Hematopoietic multipotent progenitor cell treated with erythropoietin and hydrocortisone succinate and interleukin-3 and kit ligand, for 6 days (in vitro differentiated cells): ENCODE measurements at places on chromosomes 5 and 9.

- DNase-seq = no peak
Measured at GRCh38 chr5:175257128-175257846, 186.7 kb downstream of the DRD1 start.

- no peak for DNase-seq
Measured at GRCh38 chr5:36526537-36526936, 79.9 kb upstream of the SLC1A3 start.

DNA sequence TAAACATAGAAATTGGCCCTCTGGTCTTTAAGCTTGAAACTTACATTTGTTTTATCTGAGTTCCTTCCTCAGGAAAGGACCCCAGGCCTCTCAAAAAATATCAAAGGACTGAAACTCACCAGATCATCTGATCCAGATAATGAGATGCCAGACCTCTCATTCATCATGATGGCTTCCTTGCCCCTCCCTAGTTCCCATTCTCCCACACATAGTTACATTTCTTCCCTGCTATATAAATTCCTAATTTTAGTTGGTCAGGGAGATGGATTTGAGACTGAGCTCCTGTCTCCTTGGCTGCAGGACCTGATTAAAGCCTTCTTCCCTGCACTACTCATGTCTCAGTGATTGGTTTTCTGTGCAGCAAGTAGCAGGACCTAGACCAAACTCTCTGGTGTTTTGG is 119.4 kb upstream of the SPIN1 start:
- DNase-seq = no peak

DNA sequence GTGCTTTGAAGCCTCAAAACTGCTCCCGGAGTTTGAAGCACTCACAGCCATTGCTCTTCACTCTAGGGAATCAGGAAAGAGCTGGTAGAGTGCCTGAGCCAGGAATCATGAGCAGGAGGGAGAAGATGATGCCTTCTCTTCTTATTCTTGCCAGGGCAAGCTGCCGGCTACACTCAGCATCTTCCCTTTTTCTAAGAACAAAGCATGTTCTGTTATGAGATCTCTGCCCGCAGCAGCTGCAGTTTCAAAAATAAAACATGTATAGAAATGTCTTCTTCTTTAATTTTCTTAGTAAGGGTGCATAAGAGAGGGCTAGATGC is 57.9 kb upstream of the RICTOR start:
- no peak for DNase-seq

- DNase-seq = no peak
Measured at GRCh38 chr5:165714598-165714997, 2209.2 kb downstream of the MAT2B start.

DNA sequence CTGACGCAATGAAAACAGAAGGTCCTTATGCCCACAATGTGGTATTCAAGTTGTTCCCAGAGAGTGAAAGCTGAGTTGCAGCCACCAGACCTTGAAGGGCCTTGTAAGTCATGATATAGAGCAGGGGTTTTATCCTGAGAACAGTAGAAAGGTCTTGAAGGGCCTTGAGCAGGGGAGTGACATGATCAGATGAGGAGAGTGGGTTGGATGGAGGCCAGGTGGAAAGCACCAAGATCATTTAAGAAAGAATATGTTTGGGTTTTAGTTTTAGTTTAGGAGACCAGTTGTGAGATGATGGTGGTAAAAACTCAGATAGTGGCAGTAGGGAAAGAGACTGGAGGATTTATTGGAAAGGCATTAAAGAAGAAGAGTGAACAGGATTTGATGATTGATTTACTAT is 5.9 kb downstream of the ITGA2 start:
- DNase-seq = no peak

DNA sequence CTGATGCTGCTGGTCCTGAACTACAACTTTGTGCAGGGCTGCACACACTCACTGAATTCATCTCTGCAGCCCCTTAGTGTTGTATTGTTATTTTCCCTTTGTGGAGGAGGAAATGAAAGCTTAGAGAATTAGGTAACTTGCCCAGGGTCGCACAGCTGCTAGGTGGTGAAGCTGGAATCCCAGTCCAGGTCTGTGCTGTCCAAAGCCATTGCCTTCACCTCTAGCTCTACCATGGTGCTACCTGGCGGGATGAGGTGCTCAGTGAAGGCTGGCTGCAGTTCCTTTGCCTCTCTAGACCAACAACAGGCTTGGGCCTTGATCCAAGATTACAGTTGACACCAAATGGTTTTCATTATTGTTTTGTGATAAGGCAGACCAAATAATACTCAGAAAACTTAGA is 177.8 kb upstream of the PITX1 start:
- no peak for DNase-seq

DNA sequence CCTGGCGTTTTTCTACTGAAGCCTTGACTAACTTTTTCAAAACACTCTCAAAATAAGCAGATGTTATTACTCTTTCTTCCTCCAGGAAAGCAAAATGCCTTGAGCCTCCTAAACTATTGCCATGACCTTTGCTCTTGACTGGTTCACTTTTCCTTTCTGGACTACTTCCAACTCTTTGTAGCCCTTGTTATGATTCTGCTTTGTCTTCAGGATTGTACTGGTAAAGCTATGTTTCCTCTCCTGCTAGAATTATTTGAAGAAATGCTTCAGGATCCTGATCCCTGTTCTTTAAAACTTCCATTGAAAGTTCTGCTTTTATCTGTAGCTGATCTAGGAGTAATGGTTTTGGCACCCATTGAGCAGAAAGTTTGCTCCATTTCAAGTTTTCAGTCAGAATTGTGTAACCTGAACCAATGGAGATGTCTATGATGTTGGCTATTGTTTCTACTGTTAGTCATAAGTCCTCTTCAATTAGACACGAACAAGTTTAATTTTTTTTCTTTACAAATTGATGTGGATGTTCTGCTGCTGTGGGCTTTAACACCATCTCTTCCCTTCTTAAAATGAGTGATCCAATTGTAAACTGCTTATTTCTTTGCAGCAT is 1356.4 kb downstream of the EFNA5 start:
- DNase-seq = no peak

DNA sequence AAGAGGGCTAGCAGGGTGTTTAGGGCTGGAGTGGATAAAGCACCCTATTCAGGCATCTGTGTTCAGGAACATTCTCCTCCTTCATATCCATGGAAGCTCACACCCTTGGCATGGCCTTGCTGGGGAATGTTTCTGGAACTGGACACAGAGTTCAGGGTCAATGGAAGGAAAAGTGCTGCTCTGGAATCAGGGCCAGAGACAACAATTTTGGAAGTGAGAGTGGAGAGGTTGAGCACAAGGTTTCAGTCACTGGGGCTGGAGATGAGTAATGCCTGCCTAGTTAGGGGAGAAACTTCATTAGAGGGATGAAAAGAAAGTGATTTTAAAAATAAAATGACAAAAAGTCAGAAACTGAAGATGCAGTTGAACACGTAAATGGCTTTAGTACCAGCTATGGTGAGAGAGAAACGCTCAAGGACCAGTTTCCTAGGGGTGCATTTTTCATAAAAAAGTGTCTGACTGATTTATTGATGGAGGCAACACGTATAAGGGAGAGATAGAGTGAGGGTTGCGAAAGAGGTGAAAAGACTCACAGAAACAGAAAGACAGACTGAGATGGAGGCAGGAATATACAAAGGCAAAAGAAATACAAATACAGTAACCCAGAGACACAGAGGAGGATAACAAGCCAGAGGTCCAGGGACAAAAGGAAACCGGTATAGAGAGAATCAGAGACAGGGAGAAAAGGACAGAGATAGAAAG is 8.0 kb upstream of the TNFSF15 start:
- no peak for DNase-seq

DNA sequence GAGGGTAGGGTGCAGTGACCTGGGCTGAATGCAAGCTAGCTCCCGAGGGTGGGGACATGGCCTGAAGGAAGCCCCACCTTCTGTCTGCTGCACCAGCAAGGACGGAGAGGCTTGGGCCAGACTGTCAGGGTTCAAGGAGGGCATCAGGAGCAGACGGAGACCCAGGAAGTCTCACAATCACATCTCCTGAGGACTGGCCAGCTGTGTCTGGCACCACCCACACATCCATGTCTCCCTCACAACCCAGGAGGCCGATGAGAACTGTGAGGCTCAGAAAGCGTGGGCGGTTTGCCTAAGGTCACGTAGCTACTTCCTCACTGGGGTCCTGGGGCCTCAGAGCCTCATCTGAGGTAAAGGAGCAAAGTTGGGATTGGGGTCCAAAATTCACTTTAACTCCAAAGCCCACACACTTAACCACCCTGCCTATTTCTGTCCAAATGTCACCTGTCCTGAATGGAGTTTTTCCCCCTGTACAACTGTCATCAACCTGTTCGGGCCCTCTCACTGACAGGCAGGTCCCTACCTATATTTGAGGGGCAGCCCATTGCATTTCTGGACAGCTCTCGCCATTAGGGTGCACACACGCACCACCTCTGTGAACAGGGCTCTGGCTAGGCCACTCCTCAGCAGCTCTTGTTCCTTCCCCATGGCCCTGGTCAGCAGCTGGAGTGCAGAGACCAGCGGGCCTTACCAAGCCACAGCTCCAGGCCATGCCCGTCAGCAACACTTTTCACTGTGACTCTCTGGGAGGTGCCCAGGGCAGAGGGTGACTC is 3.4 kb downstream of the IL13 start:
- peak; percentile 49 for DNase-seq

DNA sequence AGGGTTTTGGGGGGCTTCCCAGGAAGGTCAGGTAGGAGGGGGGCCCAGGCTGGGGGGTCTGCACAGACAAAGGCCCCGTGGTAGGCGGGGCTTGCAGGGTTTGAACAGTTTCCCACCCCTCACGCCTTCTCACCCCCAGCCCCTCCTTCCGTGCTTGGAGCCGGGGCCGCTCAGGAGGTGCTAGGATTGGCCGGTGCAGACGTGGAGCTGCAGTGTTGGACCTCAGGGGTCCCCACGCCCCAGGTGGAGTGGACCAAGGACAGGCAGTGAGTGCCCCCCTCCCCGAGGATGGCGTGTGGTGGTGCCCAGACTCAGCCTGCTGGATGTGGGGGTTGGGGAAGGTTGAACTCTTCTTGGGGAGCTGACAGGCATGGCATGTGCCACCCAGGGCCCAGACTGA is 83.8 kb downstream of the HMCN2 start:
- DNase-seq = no peak
